ENCODE measurements at places on chromosomes 4 and X.

DNA sequence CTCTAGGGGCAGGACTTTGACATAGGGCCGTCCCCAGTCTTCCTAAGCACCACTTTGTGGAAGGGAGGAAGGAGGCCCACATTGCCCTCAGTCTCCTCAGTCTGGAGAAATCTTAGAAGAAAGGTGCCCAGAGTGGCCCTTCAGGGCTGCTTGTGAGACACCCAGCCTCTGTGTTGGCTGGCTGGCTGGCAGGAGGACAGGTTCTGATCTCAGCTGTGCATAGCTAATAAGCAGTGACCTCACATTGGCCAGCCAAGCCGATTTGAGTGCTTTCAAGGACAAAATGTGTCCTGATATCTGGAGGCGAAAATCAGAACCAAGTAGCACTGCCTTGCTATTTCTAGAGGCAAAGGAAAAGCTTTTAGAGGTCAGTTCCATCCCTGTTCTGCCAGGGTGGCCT lies 211.5 kb downstream of the BCOR start:
- no peak for DNase-seq

GRCh38 chr4:168573870-168574269 lies 77.0 kb downstream of the PALLD start:
- DNase-seq = no peak

DNA sequence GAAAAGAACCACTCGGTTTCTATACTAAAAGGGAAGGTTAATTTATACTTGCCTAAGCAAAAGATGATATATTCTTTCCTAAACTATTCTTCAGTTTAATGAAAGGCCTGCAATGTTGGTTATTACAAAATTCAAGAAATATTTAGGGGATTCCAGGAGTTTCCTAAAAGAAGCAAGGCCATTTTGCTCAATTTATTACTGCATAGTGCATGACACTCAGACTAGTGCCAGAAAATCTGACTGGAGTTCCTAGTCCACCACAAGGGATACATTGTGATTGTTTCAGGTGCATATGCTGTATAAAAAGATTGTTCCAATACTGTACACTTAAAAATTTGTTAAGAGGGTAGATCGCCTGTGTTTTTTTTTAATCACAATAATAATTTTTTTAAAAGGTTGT lies 78.7 kb downstream of the CAPN6 start:
- no peak for DNase-seq

DNA sequence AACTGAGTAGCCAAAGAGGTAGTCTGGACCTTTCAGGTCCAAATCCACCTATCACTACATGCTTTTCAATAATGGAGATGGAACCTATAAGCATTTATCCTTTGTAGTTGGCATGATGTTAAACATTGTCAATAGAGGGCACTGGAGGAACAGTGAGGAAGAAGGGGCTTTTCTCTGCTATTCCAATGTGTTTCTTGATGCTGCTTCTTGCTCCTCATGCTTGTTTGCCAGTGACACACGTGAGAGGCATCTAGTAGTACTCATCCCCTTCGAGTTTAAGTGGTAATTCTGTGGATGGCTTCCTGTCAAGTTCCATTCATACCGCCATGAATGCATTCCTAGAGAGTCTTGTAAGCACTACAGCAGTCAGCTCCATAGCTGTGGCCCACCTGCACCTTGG lies 84.0 kb downstream of the NAA11 start:
- no peak for DNase-seq

- no peak for DNase-seq
Measured at GRCh38 chr4:40693946-40694345, 55.8 kb upstream of the NSUN7 start.

DNA sequence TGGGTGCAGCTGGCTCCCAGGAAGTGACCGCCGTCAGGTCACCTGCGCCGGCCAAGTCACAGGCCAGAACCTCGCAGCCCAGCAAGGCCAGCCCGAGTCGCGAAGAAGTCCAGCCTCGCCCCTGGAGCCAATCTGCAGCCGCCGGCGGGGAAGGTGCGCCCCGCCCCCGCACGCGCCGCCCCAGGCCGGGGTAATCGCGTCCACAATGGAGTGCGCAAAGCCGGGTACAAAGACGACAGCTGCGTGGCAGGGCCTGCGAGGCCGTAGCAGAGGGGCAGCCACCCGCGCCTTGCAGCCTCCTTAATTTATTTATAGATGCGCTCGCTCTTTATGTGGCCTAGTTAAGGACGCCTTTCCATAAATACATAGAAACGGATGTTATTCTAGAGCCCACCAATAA lies 139.4 kb upstream of the CPEB2 start:
- no peak for DNase-seq

DNA sequence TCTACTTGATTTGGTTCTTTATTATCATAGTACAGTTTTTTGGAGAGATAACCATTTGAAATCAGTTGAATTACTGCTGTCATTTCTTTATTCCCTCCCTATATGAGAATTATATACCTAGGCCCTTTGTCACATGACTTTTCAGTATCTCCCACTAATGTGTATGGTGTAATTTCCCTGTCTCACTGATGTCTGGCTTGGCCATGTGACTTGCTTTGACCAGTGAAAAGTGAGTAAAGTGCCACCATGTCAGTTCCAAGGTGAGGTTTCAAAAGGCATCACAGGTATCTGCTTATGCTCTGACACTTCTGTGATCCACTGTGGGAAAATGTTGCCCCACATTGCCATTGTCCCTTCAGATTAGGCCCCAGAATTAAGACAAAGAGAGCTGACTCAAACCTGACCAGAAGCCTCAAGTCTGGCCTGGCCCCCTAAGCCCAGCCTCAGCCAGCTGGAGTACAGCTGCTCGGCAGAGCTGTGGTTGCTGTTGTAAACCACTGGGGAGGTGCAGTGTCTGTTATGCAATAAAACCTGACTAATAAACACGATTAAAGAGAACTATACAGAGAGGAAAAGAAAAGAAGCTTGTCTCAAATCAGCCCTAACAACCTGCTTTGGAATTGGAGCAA lies 27.5 kb downstream of the SETD7 start:
- DNase-seq = no peak

DNA sequence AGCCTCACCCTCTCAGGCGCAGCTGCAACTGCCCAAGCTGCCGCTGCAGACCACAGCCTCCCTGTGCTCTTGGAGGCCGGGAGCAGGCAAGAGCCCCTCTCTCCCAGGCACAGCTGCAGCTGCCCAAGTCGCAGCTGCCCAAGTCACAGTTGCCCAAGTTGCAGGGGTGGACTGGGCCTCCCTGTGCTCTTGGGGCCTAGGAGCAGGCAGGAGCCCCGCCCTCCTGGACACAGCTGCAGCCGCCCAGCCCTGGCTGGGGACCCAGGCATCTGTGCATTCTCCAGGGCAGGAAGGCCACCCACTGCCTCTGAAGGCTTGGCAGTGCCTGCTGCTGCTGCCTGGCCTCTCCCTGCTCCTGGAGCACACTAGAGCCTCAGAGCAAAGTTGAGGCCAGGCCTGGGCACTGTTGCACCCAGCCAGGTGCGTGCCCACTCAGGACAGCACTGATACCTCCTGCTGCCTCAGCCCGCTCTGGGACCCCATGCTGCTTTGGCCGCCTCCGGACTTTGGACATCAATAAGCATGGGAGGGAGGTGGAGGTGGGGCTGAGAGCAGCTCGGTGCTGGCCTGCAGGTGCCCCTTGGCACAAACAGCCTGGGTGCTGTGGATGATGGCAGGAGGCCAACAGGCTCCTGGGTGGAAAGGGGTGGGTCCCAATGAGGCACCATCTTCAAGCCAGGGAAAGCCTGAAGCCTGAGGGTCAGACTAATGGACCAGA lies 247.5 kb downstream of the PDGFC start:
- no peak for DNase-seq

DNA sequence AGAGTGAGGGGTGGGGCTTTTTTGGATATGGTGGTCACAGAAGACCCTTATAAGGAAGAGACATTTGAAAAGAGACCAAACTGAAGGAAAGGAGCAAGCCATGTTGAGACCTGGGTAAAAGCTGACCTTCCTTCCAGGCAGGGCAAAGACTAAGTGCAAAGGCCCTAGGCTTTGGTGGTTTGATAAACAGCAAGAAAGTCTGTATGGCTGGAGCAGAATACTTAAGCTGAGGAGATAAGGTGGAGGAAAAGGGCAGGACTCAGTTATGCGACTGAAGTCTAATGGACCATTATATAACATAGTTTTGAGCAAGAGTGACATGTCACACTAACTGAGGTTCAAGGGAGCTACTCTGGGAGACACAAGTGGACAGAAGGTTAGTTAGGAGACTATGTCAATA lies 20.0 kb downstream of the SH3RF1 start:
- no peak for DNase-seq

GRCh38 chr4:102478186-102478585 lies 23.0 kb upstream of the NFKB1 start:
- DNase-seq = no peak

GRCh38 chr4:138698641-138699040 lies 316.9 kb upstream of the NOCT start:
- no peak for DNase-seq

Data from NCI-H1694 treated with DMSO at 0.1 percent for 48 hours (cell line).